Lower lobe of right lung (tissue), 2 donors: ENCODE measurements at places on chromosomes 2 and 18. TPM values are rescaled to one million over a fixed set of nuclear protein-coding genes. Genes with fewer than 3 reads are reported as not detected.

Gene PLGLB2
- 1.8 TPM for total RNA-seq

Gene ANKRD62
- 0.27 TPM for total RNA-seq

Gene DCC
- total RNA-seq, result 4.5 TPM

Gene CEP68
- 12.6 TPM for total RNA-seq

Gene FAM210A
- total RNA-seq, result 9.2 TPM

Gene PRKCE
- 85.0 TPM for total RNA-seq

Gene KLF7
- total RNA-seq, result 66.5 TPM

- DNase-seq, result no peak
Measured at GRCh38 chr18:49279041-49279440, 181.4 kb downstream of the DYM start.

GRCh38 chr2:217058791-217059755, 199.2 kb upstream of the TNP1 start:
- no peak for DNase-seq

- no peak for DNase-seq
Measured at GRCh38 chr2:107380912-107381311, 445.8 kb upstream of the RGPD4 start.

DNA sequence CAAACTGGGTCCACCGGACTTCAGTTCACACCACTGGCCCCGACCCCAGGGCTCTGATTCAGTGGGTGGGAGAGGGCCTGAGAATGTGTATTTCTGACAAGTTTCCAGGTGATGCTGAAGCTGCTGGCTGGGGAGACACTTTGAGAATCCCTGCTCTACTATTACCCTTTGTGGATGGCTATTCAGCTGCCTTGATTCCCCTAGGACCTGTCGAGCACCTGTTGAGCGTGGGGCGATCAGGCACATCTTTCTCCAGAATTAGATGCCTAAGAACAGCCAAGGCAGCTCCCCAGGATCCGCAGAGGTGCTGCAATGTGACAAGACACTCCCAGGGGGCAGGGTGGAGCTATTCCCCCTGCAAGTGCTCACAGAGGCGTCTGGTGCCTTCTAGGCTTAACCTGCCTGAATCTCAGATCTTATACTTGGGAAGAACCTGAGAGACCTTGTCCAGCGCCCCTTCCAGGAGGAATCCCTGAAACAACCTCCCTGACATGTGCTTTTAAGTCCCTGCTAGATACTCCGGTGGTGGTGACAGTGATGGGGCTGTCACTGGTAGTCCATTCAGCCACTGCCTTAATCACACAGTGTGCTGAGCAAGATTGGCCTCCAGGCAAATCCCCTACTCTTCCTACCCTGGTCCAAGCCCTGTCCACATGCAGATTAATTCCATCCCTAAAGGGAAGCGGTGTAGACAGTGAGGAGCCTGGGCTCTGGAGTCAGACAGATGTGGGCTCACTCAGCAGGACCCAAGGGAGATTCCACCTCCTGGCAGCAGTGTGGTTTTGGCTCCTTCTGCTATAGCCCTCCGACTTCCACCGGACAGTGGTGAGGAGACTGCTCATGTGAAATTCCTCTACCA, 43.4 kb upstream of the OTOF start:
- DNase-seq, result no peak

DNA sequence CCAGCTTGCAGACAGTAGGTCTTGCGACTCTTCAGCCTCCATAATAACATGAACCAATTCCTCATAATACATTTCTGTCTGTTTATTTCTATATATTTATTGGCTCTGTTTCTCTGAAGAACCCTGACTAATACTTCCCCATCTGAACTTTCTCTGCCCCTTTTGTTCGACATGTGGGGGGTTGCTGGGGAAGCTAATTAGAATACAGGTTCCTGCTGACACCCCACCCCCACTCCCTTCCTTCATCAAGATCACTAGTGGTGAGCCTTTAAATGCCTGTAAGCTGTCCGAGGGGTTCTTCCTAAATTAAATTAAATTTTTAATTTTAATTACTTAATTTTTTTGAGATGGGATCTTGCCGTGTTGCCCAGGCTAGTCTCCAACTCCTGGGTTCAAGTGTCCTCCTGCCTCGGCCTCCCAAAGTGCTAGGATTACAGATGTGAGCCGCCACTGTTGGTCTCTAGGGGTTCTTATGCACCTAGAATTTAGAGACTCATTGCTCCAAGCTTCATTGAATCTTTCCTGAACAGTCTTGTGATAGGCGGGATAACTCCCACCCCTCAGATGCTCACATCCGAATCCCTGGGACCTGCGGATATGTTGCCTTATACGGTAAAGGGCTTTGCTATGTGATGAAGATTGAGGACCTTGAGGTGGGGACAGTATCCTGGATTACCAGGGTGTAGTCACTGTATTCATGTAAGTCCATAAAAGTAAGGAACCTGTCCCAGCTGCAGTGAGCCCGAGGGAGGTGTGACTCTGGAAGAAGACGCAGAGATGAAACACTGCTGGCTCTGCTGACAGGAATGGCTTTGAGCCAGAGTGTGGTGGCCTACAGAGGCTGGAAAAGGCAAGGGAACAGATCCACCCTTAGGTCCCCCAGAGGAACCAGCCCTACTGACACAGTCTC, 26.2 kb downstream of the HPCAL1 start:
- no peak for DNase-seq

DNA sequence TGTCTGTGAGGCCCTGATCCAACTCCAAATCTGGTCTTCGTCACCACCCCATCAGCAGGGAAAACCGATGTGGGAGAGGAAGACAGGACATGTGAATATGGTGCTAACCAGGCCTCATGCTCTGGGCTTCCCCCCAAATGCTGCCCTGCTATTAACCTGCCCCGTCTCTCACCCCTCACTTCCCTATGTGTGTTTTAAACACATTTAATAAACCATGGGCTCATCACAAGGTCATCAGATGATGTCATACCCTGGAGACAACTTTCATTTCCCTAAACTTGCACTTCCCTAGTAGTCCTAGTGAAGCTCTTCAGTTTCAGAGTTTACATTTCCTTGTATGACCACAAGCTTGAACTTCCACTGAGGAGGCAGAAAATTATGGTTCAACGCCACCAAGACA, 49.9 kb downstream of the CD8B2 start:
- peak; percentile 55 for DNase-seq

- no peak for DNase-seq
Measured at GRCh38 chr18:58638441-58638840, 9.6 kb upstream of the ALPK2 start.

DNA sequence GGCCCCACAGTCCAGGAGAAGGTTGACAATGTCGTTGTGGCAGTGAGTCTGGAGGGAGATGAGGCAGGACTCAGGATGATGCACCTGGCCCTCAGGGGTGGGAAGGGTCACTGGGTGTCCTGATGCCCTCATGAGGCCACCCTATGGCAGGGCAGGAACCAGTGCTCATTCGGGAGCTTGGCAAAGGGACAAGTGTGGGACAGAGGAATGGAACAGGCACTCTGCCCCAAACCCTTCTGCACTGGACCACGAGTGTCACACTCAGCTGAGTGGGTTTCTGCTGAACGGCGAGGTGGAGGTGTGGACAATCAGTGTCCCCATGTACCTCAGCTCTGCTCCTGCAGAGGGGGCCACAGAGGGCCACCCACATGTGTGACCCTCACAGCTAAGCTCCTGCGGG, 32.0 kb downstream of the ANKMY1 start:
- no peak for DNase-seq

- DNase-seq, result no peak
Measured at GRCh38 chr2:207151048-207151447, 14.7 kb downstream of the KLF7 start.

- DNase-seq, result peak; percentile 39
Measured at GRCh38 chr2:232321156-232321816, 57.3 kb upstream of the ALPP start.

GRCh38 chr2:121088251-121089165, 196.5 kb downstream of the TFCP2L1 start:
- DNase-seq, result no peak

DNA sequence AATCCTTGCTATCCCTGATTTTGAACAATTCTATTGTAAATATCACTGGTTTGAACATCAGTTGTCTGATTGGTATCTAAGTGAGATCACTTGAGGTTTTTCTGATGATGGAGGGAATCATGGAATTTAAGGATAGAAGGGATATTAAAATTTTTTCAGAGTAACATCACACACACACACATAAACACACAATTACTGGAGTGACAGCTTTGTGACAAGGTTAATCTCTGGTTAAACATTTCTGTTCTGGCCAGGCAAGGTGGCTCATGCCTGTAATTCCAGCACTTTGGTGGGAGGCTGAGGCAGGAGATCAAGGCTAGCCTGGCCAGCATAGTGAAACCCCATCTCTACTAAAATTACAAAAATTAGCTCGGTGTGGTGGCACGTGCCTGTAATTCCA, 85.3 kb downstream of the SOCS6 start:
- no peak for DNase-seq

DNA sequence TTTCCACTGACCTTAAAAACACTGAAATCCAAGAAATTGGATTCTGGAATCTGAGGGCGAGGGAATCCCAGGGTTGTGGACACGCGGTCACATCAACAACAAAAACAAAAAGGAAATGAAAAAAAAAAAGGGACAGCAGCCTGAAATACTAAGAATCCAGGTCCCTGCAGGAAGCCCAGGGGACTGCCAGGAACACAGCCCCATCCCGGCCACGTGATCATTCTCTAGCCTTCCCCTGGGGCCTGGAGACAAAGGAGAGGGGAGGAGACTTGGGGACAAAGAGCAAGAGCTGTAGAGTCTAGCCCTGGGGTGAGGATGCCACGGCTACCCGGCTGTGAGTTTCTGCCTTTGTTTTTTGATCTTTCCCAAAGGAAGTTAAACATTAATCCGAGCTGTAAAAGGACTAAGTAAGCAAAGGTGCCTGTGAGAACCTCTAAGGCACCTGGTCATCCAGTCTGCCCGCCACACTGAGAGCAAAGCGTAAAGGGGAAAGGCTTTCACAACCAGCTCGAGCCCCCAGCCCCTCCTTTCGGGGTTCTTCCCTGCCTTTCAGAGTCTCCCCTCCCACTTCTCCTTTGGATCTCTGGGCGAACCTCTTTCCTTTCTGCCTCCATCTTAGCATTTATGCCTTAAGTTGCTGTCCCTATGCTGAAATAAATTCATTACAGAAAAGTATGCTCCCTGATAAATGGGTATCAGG, 57.9 kb upstream of the MSH2 start:
- DNase-seq, result peak; percentile 86
